ENCODE measurements at places on chromosomes 3 and 15.

DNA sequence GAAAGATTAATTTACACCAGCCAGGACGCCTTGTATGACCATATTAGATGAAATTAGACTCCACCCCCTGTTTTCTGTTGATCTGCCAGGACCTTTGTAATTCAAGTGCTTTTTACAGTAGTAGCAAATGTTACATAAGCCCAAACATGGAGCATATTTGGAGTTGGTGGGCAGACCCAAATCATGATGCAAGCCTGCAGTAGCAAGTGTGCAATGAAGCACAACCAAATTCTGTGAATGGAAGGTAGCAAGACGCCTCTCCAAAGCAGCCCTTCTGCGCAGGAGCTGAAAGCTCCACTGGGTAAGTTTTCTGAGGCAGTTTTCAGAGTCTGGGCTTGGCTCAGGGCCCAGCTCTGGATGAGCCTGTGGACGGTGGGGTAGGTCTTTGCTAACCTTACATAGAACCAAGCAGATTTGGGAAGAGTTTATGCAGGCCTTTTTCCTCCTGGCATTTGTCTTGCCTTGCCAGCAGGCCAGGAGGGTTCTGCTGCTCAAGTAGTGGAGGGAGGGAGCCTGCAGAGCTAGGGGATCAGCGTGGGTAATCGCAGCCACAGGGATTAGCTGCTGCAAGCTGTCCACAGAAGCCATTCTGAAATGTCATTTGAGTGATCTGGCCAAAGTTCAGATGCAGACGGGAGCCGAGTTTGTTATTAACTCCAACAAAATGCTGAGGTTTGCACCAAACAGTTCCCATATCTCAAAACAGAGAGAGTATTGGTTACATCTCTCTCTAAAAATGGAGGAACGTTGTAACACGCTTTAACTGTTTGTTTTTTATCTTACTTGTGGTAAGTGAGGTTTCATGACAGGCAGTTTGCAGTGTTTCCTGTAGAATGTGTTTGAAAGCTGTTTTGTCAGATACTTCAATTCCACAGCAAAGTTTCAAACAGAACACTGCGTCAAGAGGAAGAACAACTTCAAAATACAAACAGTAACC is 55.4 kb downstream of the PSMD6 start:
- no peaks in the 10 kb centered on the region for H3K36me3 ChIP-seq
- H3K27ac ChIP-seq: peak overlapping the region; percentile 33
- H3K27me3 ChIP-seq: no peaks in the 10 kb centered on the region
- H3K4me1 ChIP-seq: peaks cover 65% of the 10 kb centered on the region
- peak overlapping the region; percentile 25 for H3K4me3 ChIP-seq
- DNase-seq: peak; percentile 48

DNA sequence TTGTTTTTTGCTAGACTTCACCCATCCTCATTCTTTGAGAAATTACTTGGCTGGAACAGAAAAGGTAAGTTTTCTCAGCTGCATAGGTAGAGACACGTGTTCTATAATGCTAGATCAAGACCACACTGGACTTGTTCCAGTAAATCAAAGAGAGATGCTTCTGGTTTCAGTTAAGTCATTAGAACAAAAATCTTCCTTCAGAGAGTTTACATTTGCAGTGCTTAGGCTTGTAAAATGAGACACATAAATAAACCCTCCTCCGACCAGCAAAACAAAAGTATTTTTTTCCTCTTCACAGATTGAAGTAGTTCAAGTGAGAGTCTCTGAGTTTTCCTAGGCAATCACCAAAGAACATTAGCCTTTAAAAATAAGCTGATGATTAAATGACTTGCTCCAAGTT is 87.3 kb upstream of the PROK2 start:
- peaks cover 28% of the 10 kb centered on the region for H3K27me3 ChIP-seq
- no peaks in the 10 kb centered on the region for H3K36me3 ChIP-seq
- no peak for DNase-seq
- no peaks in the 10 kb centered on the region for H3K4me1 ChIP-seq
- no peak overlapping the region for H3K27ac ChIP-seq

DNA sequence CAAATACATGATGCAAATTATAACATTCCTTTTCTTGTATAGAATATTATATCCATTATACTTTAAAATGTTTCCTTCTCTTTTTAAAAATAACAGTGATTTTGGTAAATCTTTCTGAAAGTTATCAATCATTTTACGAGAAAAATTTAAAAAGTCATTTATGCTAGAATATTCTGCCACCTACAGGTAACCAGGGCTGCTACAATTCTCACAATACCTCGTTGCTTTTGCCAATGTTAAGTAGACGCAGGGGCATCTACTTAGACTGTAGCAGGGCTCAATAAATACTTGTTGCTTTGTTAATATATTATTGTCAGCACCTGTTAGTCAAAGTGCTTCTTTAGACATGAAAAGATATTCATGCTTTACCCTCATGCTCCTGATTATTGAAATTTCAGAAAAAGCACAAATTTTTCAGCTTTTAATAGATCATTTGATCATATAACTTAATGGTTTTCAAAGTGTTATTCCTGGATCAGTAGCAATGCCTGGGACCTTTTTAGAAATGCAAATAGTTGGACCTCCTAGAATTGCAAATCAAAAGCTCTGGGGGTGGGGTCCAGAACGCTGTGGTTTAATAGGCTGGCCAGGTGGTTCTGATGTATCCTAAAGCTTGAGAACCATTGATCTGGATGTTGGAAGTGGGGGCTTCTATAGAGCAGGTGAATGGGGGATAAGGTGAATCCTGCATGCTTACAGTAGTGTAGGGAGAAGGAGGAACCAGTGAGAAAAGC is 223.6 kb upstream of the PDZRN3 start:
- no peaks in the 10 kb centered on the region for H3K36me3 ChIP-seq
- H3K4me3 ChIP-seq: no peak overlapping the region
- peak; percentile 72 for DNase-seq

GRCh38 chr3:71601811-71602210 is 18.3 kb upstream of the FOXP1 start:
- H3K27ac ChIP-seq: peak overlapping the region; percentile 77
- 0 out of 2 replicates have a peak overlapping the region, but pooled peaks have one; percentile 8 for H3K4me3 ChIP-seq
- peak; percentile 89 for DNase-seq
- H3K4me1 ChIP-seq: peaks cover 37% of the 10 kb centered on the region
- H3K36me3 ChIP-seq: no peaks in the 10 kb centered on the region
- H3K27me3 ChIP-seq: no peaks in the 10 kb centered on the region

- peaks cover 35% of the 10 kb centered on the region for H3K4me1 ChIP-seq
- H3K4me3 ChIP-seq: no peak overlapping the region
- H3K27me3 ChIP-seq: no peaks in the 10 kb centered on the region
- H3K36me3 ChIP-seq: no peaks in the 10 kb centered on the region
- H3K27ac ChIP-seq: no peak overlapping the region
Measured at GRCh38 chr3:30309961-30310954, 296.1 kb upstream of the TGFBR2 start.

- no peak overlapping the region for H3K27ac ChIP-seq
- H3K36me3 ChIP-seq: no peaks in the 10 kb centered on the region
- H3K27me3 ChIP-seq: no peaks in the 10 kb centered on the region
- DNase-seq: no peak
- no peak overlapping the region for H3K4me3 ChIP-seq
Measured at GRCh38 chr3:43294975-43295374, 8.6 kb downstream of the SNRK start.

DNA sequence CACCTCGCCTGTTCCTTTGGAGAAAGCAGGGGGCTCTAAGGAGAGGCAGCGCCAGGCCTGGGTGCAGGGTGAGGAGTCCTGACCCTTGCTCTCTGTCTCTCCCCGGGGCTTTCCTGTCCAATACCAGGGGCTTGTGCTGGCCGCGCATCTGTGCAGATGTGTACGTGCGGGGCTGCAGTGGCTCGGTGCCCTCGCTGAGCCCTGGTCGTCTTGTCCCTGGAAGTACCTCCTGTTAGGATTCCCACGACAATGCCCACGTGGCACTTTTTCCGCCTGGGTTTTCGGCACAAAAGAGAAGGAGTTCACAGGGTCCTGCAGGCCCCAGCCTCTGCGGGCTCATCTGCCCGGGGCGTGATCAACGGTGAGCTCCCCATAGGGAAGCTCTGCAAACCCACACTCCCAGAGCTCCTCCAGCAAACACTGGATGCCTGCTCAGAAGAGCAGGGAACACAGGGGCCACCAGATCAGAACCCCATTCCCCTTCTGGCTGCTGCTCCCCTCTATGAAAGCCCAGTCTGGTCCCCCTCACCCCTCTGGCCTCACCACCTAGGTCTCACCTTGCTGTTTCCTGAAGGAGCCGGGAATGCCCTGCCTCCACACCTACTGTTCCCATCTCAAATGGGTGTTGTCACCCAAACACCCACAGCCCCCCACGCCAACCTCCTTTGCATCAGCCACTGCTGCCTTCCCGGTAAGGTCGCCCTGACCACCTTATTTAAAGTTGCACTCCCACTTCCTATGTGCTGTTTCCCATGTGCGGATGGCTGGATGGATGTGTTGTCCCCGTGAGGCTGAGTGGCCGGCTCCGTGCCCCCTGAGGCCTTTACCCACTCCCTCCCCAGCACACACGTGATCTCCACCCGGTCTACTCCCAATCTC is 62.6 kb upstream of the PRR20G start:
- H3K4me1 ChIP-seq: no peaks in the 10 kb centered on the region
- H3K27ac ChIP-seq: no peak overlapping the region
- H3K4me3 ChIP-seq: no peak overlapping the region
- H3K36me3 ChIP-seq: no peaks in the 10 kb centered on the region
- no peak for DNase-seq

DNA sequence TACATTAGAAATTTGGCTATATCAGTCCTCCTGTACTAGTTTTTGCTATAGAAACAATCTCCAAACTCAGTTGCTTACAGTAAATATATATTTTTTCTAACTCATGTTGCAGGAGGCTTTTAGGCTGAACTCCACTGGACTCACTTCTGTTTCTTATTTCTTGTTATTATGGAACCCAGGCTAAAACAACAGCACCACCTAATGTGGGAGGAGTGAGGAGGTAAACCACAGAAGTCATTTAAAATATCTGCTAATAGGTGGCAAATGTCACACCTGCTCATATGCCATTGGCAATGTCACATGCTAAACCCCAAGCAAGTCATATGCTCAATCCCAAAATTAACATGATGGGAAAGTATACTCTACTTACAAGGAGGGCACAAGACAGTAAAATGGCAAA is 462.2 kb downstream of the PLOD2 start:
- H3K4me1 ChIP-seq: no peaks in the 10 kb centered on the region
- no peak overlapping the region for H3K27ac ChIP-seq
- DNase-seq: no peak
- H3K27me3 ChIP-seq: no peaks in the 10 kb centered on the region
- H3K36me3 ChIP-seq: no peaks in the 10 kb centered on the region

- H3K27ac ChIP-seq: no peak overlapping the region
- no peaks in the 10 kb centered on the region for H3K36me3 ChIP-seq
- peaks cover 9% of the 10 kb centered on the region for H3K4me1 ChIP-seq
- no peak overlapping the region for H3K4me3 ChIP-seq
- H3K27me3 ChIP-seq: no peaks in the 10 kb centered on the region
- no peak for DNase-seq
Measured at GRCh38 chr3:13651057-13651400, 102.1 kb downstream of the FBLN2 start.

DNA sequence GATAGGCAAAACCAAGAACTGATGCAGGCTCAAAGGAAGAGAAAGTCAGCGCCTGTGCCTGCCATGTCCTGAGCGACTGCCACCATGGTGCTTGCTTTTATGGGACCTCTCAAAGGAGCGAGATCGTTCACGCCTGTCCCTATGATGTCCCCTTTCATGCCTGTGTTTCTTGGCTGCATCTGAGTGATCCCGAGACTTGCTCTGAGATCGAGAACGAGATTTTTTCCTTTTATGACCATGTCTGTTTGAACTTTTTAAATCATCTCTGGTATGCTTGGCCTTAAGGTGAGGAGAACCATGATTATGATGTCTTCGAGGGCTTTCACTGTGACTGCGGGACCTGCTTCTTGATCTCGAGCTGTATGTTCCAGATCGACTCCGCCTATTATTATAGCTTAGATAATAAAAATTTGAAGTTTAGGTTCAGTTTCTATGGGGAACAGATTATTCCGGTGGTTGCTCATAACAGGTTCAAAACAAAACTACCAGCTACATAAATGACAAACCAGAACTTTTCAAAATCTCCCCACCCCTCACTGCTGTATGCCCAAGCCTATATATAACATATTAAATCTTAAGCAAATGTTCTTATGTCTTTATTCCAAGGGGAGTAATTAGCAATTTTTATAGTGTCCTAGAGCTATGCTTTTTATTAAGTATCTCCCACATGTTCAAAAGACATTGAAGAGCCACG is 11.6 kb downstream of the CCNL1 start:
- H3K36me3 ChIP-seq: peaks cover 96% of the 10 kb centered on the region
- H3K27me3 ChIP-seq: no peaks in the 10 kb centered on the region
- peaks cover 11% of the 10 kb centered on the region for H3K4me1 ChIP-seq
- H3K27ac ChIP-seq: no peak overlapping the region

- peak overlapping the region; percentile 60 for H3K27ac ChIP-seq
- peaks cover 56% of the 10 kb centered on the region for H3K4me1 ChIP-seq
- peak; percentile 65 for DNase-seq
- peaks cover 31% of the 10 kb centered on the region for H3K36me3 ChIP-seq
Measured at GRCh38 chr3:123818921-123819429, 65.2 kb downstream of the MYLK start.

- H3K27me3 ChIP-seq: no peaks in the 10 kb centered on the region
- H3K4me1 ChIP-seq: peaks cover 10% of the 10 kb centered on the region
- no peaks in the 10 kb centered on the region for H3K36me3 ChIP-seq
- H3K4me3 ChIP-seq: no peak overlapping the region
- no peak for DNase-seq
- no peak overlapping the region for H3K27ac ChIP-seq
Measured at GRCh38 chr3:126886217-126886616, 96.7 kb upstream of the PLXNA1 start.

GRCh38 chr3:3778641-3779270 is 20.5 kb upstream of the LRRN1 start:
- H3K36me3 ChIP-seq: no peaks in the 10 kb centered on the region
- H3K27ac ChIP-seq: no peak overlapping the region
- no peaks in the 10 kb centered on the region for H3K4me1 ChIP-seq
- no peak for DNase-seq
- H3K27me3 ChIP-seq: no peaks in the 10 kb centered on the region

- H3K27ac ChIP-seq: peak overlapping the region; percentile 8
- H3K27me3 ChIP-seq: no peaks in the 10 kb centered on the region
- peak overlapping the region; percentile 74 for H3K4me3 ChIP-seq
- DNase-seq: peak; percentile 78
Measured at GRCh38 chr15:67884514-67885174, 44.8 kb upstream of the RNU6-1 start.

- no peak overlapping the region for H3K4me3 ChIP-seq
- no peak for DNase-seq
- H3K36me3 ChIP-seq: no peaks in the 10 kb centered on the region
- H3K4me1 ChIP-seq: no peaks in the 10 kb centered on the region
- H3K27me3 ChIP-seq: no peaks in the 10 kb centered on the region
- no peak overlapping the region for H3K27ac ChIP-seq
Measured at GRCh38 chr3:137079571-137079970, 121.8 kb downstream of the IL20RB start.

GRCh38 chr3:173547070-173547469 is 149.5 kb downstream of the NLGN1 start:
- H3K4me1 ChIP-seq: no peaks in the 10 kb centered on the region
- no peak overlapping the region for H3K4me3 ChIP-seq
- H3K36me3 ChIP-seq: no peaks in the 10 kb centered on the region
- H3K27me3 ChIP-seq: no peaks in the 10 kb centered on the region
